ENCODE measurements at places on chromosomes 4 and X.

GRCh38 chr4:81724925-81725329, 253.2 kb upstream of the RASGEF1B start:
- no peak for DNase-seq

- no peak for DNase-seq
Observed at GRCh38 chr4:92234393-92235176, 69.2 kb upstream of the GRID2 start.

GRCh38 chr4:116358633-116359222, 726.6 kb downstream of the TRAM1L1 start:
- no peak for DNase-seq

DNA sequence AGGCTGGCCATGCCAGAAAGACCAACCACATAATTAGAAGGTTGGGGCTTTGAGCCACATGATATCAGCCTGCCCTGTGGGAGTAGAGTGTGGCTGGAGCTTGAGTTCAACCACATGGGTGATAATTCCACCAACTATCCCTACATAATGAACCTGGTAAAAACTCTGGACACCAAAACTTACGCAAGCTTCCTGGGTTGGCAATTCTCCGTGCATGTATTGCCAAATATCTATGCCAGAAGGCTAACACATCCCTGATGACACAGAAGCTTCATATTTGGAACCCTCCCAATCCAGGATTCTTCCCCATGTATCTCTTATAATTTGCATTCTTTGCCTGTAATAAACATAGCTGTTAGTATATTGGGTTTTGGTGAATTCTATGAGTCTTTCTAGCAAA, 68.2 kb downstream of the FUNDC1 start:
- no peak for DNase-seq

DNA sequence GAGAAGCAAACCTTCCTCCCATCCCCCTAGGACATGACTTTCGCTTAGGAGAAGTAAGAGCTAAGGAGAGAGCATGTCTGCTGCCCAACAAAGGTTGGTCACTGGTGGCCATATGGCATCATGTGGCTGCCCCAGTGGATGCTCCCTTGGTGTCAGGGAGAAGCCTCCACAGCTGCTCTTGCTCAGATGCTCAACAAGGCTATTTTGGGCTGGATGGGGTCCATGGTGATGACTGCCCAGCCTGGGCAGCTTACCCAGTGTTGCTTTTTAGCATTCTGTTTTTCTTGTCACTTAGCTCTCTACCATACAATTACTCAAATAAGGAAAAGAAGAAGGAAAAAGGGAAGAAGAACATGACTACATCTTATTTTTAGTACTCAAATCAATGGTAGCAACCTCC, 48.9 kb upstream of the PPARGC1A start:
- DNase-seq: no peak

DNA sequence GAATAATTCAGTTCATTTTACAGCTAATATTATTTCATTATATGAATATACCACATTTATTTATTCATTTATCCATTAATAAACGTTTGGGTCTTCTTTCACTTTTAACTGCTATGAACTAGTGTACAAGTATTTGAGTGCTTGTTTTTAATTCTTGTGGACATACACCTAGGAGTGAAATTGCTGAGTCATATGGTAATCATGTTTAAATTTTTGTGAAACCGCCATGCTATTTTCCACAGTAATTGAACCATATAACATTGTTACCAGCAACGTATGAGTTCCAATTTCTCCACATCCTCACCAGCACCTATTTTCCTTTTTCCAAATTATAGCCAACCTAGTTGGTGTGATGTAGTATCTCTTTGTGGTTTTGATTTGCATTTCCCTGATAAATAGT, 388.2 kb downstream of the MAGEE1 start:
- no peak for DNase-seq

DNA sequence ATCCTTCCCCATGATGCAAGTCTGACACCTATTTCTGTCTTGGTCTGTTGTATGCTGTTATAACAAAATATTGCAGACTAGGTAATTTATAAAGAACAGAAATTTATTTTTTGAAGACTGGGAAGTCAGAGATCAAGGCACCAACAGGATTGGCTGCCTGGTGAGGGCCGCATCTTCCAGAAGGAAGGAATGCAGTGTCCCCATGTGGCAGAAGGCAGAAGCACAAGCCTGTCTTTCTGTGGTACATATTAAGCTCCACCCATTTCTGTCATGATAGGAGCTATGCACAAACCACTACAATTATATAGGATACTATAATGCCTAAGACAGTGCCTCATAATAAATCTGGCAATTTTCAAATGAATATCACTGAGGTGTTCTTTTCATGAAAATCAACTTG, 502.3 kb upstream of the DIAPH2 start:
- no peak for DNase-seq

DNA sequence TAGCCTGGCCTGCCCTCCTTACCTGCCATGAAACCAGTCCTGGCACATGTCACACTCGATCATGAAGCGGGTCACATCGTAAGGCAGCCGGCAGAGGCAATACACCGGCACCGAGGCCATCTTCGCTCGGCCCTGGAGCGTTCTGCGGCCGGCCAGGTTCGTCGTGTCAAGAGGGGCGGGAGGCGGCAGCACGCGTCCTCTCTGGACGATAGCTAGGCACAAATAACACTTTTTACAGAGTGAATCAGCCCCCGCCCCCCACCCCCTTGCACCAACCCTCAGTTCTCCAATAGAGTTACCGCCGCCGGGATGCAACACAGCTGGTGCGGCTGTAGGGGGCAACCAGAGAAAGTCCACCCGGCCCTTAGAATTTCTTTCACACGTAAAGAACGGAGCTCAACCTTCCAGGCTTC, 1.7 kb downstream of the PHF8 start:
- DNase-seq: peak; percentile 16

GRCh38 chrX:102652031-102652688, 877 bp downstream of the GPRASP1 start:
- no peak for DNase-seq

GRCh38 chr4:73170518-73171198, 87.9 kb downstream of the ANKRD17 start:
- DNase-seq: no peak

- no peak for DNase-seq
Observed at GRCh38 chr4:139913995-139914598, 239.9 kb downstream of the MAML3 start.

DNA sequence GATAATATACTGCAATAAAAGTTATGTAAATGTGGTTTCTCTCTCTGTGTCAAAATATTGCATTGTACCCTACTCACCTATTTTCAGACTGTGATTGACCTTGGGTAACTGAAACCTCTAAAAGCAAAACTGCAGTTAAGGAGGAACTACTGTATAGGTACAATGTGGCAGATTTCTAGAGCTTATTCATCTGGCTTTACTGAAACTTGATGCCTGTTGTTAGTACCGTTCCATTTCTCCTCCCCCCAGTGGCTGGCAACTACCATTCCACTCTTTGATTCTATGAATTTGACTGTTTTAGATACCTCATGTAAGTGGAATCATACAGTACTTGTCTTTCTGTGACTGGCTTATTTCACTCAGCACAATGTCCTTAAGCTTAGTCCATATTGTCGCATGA, 61.9 kb downstream of the HOPX start:
- DNase-seq: no peak

DNA sequence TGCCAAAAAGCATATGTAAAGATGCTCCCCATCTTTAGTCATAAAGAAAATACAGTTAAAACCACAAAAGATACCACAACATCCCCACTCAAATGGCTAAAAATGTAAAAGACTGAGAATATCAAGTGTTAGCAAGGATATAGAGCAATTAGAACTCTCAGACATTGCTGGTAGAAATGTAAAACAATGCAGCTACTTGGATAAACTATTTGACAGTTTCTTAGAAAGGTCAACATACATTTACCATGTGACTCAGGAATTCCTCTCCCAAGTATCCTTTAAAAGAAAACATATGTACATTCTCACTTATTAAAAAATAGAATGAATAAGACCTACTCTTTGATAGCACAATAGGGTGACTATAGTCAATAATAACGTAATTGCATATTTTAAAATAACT, 173.7 kb downstream of the HNRNPD start:
- DNase-seq: no peak

DNA sequence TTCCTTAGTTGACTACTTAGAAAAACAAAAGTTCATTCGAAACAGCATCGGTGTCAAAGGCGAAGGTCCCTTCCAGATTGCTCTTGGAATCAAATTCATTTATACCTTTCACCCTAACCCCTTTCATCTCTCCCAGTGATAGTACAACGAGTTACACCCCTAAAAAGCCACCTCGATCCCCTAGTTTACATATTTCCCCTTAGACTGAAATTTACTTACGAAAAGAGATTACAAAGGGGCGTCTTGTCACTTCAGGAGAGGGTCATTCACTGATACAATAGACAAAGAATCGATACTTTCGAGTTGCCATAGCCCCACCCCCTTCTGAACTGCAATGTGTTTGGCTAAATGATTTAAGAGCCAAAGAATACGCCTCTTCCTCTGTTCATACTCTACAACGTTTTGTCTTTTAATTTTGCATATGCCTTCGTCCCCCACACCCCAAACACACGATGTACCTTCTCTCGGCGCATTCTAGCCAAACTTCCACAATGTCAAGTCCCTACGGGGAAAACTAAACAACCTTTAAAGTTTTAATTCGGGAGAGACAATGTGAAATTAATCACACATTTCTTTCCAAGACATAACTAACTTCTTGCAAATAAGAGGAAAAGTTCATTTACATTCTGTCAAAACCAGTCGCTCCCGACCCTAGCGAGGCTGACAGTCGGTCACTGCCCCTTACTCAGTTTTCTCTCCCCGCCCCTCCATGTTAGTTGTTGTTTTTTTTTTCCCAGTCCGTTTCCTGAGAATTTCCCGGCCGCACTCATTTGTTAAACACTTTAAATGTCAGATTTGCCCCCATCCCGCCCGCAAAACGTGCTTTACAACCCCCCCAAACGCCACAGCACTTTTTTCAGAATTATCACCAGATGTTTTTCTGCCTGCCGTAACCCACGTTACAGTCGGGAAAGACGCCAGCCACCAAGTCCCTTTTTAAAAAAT, 88.6 kb downstream of the HPRT1 start:
- DNase-seq: no peak

GRCh38 chr4:141371206-141371605, 150.5 kb downstream of the ZNF330 start:
- no peak for DNase-seq

- no peak for DNase-seq
Observed at GRCh38 chrX:15350329-15350996, 15.1 kb upstream of the PIGA start.

- no peak for DNase-seq
Observed at GRCh38 chrX:153862369-153863250, 23.4 kb downstream of the L1CAM start.

GRCh38 chr4:5814421-5814820, 78.5 kb downstream of the CRMP1 start:
- no peak for DNase-seq

DNA sequence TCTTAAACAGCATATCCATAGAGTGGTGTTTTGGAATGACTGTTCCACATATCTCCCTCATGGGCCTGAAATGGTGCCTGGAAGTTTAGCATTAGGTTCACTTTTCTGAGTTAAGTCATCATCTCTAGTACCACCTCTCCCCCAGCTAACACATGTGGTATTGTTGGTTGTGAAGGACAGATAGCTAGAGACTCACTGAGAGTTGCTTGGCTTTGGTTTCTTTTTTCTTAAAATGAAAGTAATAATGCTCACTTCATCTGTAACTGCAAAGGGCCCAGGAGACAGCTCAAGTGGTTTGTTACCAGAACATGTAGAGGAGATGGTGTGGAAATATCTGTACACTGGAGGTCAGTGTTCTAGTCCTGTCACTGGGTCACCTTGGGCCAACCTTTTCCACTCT, 90.9 kb downstream of the EFNB1 start:
- no peak for DNase-seq

DNA sequence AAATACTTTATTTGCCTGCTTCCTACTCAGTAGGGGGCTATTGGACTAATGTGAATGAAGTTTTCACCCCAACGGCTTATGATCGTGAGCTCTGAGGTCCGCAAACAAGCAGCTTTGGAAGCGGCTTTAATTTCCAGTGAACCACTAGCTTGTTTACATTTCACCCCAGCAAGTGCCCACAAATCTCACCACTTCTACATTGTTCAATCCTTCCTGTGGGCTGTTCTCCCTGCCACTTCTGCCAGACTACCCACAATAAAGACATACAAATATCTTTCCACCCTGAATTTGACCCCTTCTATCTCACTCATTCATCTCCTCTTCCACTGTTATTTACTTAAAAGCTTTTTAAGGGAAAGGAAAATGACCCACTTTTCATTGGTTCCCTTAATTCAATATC, 98.0 kb downstream of the CDS1 start:
- no peak for DNase-seq

DNA sequence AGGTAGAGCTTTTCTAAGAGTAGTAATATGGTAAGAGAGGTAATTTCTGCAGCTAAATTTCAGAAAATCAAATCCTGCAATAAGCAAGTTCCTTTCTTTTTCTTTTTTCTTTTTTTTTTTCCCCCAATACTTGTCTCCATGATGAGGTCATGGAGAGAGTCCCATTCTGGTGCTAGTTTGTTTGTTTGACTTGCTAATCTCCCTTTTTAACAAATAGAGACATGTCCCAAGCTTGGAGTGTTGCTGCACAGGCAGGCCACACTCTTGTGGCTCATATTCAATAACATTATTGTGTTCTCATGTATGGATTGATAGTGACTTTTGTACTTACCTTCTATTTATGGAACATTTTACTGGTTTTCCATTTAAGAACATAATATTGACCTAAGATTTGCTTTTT, 25.5 kb downstream of the PTPN13 start:
- DNase-seq: no peak

DNA sequence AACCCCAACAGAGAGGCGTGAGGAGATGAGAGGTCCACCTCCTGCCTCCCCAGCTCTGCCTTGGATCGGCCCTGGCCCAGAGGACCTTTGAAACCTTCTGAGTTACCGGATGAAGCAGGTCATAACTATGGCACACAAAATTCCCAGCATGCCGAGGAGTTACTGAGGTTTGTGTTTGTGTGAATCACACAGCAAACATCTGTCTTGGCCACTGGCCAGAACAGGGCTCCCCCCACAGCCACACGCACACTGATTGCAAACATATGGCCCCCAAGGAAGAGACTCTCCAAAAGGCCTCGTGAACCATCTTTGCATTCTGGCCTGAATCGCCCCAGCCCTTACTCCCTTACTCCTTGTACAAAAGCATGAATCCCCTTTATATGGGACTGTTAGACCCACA, 18.9 kb downstream of the RPS4X start:
- DNase-seq: no peak

- DNase-seq: no peak
Observed at GRCh38 chrX:23732704-23733103, 10.4 kb downstream of the ACOT9 start.
